ENCODE measurements at places on chromosomes 7 and 10. TPM values are rescaled to one million over a fixed set of nuclear protein-coding genes. Genes with fewer than 3 reads are reported as not detected.

GRCh38 chr10:103616705-103617601 is 123.4 kb downstream of the NEURL1 start:
- no peak for DNase-seq

DNA sequence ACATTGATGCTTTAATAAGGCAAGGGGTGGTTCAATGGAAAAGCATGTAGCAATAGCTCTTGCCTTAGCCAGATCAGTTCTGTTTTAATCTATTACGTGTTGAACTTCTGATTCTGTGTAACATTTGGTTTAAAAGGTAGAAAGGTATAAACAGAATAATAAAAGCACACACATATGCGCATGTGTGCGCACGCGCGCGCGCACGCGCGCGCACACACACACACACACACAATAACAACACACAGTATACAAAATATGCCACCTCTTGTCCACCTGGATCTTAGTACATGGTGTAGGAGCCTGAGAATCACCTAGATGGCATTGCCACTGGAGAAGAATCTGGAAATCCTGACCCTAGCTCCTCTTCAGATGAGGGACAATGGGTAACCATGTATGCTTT is 49.6 kb upstream of the TEX47 start:
- no peak for DNase-seq

GRCh38 chr10:72272689-72273409 is 875 bp upstream of the DDIT4 start:
- no peak for DNase-seq

DNA sequence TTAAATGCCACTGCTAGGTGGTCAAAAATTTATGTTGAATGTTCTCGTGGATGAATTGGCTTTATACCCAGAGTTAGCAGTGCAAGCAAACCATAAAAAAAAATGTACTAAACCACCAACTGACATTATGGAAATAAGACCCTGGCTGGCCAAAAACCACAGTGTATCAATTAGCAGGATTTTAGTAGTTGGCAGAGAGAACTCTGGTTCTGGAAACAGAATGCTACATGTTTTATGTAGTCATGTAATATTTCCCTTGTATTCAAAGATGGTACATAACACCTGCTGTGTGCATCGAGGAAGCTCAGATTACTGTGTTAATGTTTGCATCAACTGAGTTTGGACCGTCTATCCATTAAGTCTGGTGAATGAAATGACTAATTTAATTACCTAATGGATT is 618.5 kb downstream of the CCSER2 start:
- no peak for DNase-seq

DNA sequence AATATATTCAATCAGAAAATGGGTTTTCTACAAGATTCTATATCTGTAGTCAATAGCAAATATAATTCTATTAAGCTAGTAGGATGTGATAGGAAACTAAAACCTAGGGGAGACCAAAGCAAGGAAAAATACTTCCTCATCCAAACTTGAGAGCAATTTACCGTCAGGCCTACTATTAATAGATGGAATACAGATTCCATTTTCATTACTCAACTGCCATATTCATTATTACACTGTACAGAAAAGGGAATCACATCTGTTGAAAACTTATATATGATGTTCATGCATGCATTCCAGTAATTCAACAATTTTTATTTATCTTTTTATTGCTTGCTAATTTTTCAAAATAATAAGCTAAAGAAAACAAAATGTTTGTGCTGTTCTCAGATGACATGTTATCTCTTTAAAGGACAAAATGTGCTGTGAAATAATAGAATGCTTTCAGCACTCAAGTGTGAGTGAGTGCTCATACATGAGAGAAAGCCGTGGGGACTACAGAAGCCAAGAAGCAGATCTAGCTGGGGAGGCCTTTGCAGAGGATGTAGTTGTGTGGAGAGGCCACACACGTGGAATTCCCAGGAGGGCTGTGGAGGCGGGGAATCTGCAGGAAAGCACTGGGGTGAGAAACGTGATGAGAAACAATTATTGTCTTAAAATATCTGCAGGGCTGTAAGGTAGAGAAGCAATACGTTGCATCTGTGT is 110.0 kb downstream of the EGFR start:
- no peak for DNase-seq

DNA sequence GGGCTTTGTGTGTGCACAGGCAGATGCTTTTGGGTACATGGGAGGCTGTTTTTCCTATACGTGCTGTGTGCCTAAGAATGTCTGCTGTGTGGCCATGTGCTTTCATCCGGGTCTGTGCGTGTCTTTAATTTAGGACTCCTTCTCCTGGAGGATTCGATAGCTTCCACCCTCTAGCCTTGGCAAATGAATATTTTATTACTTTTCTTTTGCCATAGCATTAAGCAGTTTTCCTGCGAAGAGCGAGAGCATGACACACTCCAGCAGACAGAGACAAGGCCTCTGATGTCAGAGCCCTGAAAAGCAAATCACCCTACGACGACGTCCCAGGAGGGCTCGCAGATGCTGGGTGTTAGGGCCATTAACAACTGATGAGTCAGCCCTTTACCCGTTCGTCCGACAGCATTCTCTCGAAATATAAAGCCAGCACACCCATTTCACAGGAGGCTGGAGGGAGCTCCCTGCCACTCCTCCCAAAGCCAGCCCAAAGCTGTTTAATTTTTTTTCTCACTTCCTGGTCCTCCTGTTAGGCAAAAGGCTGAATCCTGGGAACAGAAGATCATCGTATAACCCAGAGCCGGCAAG is 311.3 kb upstream of the ZMIZ1 start:
- no peak for DNase-seq

GRCh38 chr10:124150807-124151417 is 57.5 kb upstream of the CHST15 start:
- no peak for DNase-seq

- no peak for DNase-seq
Observed at GRCh38 chr7:5429857-5430611, 6.4 kb upstream of the TNRC18 start.

MALRD1 gene
- 0.06 TPM for total RNA-seq

UCN3 gene
- total RNA-seq = not detected

Measured in epithelial cell of proximal tubule (primary cell).